ENCODE measurements at places on chromosomes 2 and 18.
A peak's percentile ranks its signal among the peaks of the same experiment; 100 is the strongest.

- DNase-seq, result no peak
Observed at GRCh38 chr2:15823459-15824396, 116.6 kb upstream of the MYCN start.

GRCh38 chr2:39241588-39241987 is 2.2 kb downstream of the CDKL4 start:
- no peak for DNase-seq

GRCh38 chr2:59993726-59994125 is 559.7 kb downstream of the BCL11A start:
- no peak for DNase-seq

- DNase-seq, result no peak
Observed at GRCh38 chr2:231614559-231615057, 21.9 kb downstream of the TEX44 start.

GRCh38 chr2:228688007-228688645 is 506.6 kb upstream of the SPHKAP start:
- DNase-seq, result no peak

DNA sequence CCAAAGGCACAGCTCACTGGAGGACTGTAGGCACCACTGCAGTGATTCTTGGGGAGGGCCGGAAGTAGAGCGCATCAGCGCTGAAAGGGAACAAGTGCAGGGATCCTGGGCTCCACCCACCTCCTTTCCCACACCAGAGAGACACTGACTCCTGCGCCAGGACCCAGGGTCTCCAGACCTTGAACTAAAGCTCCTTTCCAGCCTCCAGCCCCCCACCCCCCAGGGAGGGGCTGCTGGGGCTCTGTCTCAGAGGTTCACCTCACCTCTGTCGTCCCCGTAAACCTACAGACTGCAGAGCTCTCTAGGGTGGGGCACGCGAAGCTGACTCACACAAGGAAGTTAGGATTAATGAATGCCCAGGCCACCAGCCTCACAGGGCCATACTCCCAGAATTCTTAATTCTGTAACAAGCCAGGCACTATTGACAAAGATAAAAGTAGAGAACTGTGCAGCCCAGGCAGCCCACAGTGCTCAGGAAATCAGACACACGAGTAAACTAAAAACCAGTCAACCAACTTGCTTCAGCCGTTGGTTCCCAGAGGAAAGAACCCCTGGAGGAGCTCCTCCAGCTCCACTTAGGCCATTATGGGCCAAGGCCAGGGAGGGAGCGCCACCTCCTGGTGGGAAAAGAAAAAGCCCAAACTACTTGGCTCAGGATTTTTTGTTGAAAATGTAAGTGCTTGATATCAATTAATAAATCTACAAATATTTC is 45.1 kb upstream of the ACAA2 start:
- DNase-seq, result peak; percentile 80

DNA sequence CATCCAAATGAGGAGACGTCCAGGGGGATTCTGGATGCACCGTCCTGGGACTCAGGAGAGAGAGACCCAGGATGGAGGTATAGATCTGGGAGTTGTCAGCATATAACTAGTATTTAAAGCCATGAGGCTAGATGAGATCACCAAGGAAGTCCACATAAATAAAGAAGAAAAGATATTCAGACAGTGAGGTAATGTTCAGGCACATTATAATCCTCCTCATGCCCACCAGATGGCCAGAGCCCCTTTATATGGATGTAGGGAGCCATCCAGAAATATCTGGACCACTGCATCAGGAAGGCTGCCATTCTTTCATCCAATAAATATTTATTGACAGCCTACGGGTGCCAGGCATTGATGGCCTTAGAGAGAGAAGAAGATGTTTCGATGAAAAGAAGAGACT is 21.2 kb upstream of the NCKAP5 start:
- DNase-seq, result no peak

DNA sequence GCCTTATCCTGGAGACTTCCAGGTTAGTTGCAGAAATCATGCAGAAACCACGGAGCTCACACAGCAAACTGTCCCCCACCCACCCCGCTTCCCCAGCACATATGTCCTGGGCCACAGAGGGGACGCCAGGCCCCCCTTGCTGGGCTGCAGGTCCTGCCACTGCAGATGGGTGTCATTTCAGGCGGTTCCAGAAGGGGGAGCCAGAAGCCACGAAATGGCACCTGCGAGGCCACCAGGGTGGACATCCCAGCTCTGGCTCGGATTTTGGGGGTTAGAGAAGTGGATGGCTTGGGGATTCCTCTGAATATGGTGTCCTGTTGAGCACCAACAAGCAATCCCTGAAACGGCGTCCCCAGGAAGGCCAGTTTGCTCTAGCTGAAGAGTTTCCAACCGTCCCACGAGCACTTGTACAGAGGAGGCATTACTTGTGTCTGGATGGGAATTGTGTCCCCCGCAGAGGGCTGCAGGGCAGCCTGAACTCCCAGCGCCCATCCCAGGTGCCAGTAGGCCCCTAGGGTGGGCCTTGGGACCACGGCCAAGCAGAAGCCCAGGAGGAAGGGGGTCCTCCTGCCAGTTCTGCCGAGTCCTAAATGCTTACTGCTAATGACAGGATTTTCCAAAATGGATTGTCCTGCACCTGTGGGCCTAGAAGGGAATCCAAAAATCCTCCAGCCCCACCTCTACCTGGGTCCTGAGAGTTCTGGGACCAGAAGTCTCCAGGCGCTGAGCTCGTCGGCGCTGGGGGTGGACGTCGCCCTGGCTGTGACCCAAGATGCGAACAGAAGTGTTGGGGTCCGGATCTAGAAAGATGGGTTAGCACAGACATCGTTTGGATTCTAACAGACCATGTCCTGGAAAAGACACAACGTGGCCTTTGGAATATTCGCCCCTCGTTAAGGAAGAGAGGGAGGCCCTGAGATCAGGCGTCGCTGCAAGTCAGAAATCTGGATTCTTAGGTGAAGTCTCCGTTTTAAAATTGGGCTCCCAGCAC is 14.6 kb upstream of the NFATC1 start:
- DNase-seq, result peak; percentile 57

DNA sequence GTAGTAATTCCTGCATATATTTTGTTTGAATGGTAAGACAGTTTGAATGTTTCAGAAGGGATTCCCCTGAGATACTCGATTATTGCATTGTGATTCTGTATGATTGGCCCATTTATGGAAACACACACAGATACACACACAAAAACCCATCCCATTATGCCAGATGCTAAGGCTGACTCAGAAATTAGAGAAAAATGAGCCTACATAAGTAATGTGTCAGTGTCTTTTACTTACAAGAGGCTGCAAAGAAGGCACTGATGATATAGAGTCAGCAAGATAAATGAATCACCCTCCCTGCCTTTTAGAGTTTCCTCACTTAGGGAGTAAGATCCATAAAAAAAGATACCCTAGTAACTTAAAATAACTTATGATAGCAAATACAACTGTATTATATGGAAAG is 1481.1 kb upstream of the ACVR2A start:
- no peak for DNase-seq
